DMS79 (cell line): ENCODE measurements at places on chromosomes 5 and 9.

GRCh38 chr5:174614500-174615135 is 109.8 kb upstream of the MSX2 start:
- no peak for DNase-seq

GRCh38 chr9:5435912-5436311 is 1.8 kb downstream of the PLGRKT start:
- DNase-seq, result peak; percentile 47

DNA sequence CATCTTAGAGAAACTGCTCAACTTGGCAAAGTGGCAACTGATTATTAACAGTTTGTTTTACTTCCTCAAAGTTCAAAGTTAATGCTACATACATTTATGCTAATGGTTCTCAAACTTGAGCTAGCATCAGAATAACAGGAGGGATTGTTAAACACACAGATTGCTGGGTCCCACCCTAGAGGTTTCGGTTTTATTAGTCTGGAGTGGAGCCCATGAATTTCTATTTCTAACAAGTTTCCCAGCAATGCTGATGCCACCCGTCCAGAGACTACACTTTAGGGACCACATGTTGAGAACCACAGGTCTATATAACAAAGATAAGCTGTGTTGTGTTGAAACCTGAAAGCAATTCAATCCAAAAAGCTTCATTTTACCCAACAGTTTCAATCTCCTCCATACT is 95.3 kb downstream of the FBXW11 start:
- DNase-seq, result no peak

DNA sequence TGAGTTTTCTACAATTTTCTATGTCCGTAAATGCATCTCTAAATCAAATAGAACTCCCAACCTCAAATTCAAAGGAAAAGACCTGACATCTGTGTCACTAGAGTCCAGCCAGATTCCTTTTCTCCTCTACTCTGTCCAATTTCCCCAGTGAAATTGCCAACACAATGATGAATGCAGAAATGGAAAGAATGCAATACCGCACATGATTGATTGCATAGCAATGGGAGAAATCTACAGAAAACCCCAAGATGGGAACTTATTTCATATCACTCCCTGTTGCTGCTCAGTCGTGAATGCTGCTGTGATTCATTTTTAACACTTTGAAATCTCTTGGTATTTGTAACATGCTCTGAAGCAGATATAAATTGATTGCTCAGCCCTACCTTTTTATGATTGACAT is 355.1 kb upstream of the TUSC1 start:
- DNase-seq, result no peak

DNA sequence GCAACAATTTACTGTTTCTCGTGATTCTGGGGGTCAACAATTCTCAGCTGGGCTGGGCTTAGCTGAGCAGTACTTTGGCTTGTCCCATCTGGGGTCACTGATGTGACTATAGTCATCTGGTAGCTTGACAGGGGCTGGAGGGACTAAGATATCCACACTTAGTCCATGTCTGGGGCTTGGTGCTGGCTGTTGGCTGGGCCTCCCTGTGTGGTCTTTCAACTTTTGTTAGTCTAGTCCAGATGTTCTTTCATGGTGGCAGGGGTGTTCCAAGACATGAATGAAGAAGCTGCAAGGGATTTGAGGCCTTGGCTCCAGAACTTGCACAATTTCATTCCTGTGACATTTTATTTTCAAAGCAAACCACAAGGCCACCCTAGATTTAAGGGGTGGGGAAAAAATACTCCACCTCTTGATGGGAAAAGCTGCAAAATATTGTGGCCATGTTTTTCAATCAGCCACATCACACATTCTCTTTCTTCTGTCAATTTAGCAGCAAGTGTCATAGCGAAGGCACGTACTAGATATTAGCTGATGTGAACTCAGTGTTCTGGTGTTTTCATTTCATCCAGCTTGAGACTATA is 59.2 kb downstream of the TSSK1B start:
- no peak for DNase-seq

GRCh38 chr5:167261309-167262100 is 1029.9 kb upstream of the WWC1 start:
- DNase-seq, result no peak

DNA sequence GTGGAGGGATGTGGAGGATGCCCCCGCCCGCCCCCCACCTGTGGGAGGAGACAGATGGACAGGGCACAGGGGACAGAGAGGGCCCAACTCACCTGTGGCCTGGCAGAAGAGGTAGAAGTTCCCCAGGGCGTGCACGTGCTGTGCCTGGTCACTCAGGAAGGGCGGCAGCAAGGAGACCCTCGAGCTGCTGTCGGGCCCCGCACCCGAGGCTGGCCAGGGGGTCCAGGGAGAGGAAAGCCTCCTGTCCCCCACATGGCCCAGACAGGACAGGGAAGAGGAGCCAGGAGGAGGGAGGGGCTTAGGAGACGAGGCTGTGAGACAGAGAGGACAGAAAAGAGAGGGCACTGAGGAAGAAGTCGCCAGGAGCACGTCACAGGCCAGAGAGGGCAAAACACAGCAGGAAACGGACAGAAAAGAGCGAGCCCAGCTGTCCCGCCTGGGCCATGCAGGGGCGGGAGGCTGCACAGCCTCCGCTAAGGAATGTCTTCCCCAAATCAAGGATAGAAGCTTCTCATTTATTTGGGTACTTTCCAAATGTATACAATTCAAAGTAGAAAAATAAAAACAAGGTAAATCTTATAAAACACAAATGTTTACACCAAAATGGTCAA is 58.5 kb downstream of the SECISBP2 start:
- DNase-seq, result no peak

- peak; percentile 58 for DNase-seq
Observed at GRCh38 chr9:123349691-123350480, 6.1 kb upstream of the CRB2 start.

- DNase-seq, result no peak
Observed at GRCh38 chr5:178580271-178580955, 9.8 kb downstream of the COL23A1 start.

DNA sequence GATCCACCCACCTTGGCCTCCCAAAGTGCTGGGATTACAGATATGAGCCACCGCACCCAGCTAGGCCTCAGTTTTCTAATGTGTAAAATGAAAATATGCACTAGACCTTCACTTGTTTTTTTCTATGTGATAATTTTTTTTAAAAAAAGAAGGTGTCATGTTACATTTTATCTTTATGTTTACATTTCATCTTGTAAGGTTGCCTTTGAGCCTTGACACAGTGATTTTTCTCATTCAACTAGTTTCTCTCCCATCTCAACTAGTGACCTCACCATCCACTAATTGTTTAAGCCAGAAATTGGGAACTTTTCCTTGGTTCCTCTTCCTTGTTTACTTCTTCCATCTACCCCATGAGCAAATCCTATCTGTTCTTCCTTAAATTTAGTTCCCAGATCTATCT is 21.5 kb downstream of the TMC1 start:
- DNase-seq, result no peak

DNA sequence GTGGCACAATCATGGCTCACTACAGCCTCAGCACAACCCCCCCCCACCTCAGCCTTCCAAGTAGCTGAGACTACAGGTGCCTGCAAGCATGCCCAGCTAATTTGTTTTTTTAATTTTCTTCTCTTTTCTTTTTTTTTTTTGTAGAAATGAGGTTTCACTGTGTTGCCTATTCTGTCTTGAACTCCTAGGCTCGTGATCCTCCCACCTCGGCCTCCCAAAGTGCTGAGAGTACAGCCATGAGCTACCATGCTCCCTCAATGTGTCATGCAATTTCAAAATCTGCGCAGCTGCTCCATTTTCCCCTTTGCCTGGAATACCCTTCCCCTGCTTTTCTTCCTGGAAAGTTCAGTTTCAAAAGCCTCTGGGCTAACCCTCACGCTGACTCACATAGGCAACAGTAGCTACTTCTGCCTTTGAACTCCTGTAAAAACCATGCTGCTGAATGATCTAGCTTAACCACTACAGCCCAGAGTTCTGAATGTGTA is 71.0 kb upstream of the IL7R start:
- no peak for DNase-seq

DNA sequence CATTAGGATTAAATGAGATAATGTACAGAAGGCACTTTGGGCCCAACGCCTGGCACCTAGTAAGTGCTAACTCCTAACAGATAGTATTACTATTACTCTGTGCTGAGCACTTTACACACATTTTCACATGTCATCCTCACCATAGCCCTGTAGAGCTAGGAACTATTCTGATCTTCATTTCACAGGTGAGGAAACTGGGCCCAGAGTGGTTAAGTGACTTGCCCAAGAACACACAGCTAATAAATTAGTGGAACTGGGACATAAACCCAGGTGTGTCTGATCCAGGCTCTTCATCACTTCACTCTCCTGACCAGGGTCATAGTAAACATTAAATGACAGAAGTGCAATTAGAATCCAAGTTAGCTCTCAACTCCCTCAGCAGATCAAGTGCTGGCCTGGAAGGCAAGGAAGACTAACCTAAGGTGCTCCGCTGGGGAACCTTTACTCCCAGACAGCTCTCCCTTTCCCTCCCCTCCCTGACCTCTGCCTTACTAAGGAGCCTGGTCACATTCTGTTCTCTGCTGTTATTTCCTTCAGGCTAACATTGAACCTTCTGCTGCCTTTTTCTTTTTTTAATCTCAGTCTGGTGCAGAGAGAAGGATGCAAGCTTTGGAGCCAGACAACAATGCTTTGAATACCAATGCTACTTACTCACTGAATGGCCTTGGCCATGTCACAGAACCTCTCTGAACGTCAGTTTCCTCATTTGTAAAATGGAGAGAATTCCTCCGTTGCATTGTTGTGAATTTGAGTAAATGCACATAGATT is 4.1 kb upstream of the ADRA1B start:
- no peak for DNase-seq

DNA sequence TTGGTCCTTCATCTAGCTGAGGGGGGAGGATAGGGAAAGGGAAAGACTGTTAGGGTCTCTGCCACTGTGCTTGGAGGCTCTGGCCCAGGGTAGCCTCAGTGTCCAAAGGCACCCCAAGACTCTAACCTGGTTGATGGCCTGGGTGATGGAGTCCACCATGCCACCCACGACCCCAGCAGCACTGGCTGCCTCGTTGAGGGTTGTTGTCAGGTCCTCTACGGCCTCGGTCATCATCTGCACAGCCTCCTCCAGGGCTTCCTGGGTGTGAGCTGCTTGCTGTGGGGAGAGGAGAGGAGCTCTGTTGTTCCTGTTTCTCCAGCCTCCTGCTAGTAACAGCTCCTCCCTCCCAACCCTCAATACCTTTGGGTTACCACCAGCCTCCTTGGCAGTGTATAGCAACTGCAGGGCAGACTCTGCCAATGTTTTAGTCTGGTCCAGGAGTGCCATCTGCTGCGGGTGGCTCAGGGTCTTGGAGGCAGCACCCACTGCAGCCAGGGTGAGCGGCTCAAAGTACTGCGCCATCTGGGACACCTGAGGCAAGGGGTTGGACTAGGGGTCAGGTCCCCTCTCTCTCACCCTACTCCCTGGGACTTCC is 16.2 kb upstream of the TPM2 start:
- DNase-seq, result no peak

DNA sequence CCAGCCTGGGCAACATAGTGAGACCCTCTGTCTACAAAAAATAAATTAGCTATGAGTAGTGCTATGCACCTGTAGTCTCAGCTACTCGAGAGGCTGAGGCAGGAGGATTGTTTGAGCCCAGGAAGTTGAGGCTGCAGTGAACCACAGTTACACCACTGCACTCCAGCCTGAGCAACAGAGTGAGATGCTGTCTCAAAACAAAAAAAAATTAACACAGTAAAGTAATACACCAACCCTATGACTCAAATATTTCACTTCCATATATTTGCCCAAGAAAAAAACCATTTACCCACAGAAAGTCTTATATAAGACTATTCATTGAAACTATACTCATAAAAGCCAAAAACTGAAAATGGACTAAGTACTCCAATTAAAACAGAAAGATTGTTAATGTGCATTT is 16.2 kb downstream of the SMIM23 start:
- no peak for DNase-seq

DNA sequence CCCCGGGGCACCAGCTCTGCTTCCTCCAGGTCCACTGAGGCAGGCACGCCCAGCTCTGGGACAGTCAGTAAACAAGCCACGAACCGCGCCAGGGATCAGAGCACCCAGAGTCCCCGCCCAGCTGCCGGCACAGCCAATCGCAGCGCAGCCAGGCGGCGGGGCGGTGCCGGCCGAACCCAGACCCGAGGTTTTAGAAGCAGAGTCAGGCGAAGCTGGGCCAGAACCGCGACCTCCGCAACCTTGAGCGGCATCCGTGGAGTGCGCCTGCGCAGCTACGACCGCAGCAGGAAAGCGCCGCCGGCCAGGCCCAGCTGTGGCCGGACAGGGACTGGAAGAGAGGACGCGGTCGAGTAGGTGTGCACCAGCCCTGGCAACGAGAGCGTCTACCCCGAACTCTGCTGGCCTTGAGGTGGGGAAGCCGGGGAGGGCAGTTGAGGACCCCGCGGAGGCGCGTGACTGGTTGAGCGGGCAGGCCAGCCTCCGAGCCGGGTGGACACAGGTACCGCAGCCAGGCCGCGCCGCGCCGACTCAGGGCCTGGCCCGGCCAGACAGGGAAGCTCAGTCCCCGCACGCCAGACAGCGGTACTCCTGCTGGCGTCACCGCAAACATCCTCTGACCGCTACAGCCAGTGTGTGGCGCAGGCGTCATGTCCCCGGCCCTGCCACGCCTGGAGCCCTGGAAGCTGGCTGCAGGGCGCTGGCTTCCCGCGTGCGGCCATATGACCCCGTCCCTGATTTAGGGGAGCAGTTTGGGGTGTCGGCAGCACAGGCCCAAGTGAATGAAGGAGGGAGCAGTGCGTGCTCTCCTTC is at the start of gene CTSL:
Gene CTSL, plus strand, starts transcription at position 220 of the 810 bp plus-strand sequence. CDS start 1,485 bp downstream, outside the sequence.
- no peak for DNase-seq

DNA sequence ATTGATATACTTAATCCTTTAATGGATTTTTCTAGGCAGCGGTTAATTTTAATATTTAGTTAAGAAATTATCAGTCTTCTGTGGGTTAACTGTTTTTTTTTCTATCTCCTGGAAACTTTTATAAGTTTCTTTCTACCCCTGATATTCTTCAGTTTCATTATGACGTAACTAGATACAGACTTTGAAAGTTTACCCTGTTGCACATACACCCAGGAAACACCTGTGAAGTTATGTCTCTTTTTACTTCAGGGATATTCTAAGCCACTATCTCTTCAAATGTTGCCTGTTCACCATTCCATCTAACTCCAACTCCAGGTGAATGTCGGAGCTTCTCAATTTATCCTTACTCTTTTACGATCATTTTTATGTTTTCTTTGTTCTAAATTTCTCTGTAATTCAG is 329.0 kb downstream of the ICE1 start:
- no peak for DNase-seq

DNA sequence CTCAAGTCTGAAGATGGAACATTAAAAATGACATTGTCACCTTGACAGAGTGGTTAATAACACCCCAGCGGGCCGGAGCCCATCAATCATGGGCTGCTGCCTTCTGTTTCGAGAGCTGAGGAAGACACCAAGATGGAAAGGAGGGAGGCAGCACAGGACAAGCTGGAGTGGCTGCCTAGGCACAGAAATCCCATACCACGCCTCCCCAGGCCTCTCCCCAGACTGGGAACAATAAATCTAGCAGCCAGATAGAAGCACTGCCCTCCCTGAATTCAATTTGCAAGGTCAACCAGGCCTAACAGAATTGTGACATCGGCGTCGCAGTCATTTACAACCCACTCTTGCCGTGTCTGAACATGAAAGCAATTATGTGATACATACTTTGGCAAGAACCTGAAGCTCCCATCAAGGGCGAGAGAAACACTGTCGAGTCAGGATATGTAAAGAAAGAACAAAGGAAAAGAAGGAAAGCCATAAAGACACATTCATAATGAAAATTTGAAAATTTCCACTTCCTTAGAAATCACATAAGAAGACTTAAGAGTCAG is 35.4 kb upstream of the ZNF354A start:
- no peak for DNase-seq
